ENCODE measurements at places on chromosomes 3 and 15. TPM values are rescaled to one million over a fixed set of nuclear protein-coding genes. Genes with fewer than 3 reads are reported as not detected.

The CD200R1 gene
- total RNA-seq: not detected

The LINGO1 gene
- total RNA-seq: not detected

The RASGRP1 gene
- under 0.01 TPM for total RNA-seq

The SEMA6D gene
- 6.6 TPM for total RNA-seq

The SPINT1 gene
- total RNA-seq: 0.15 TPM

The PPARG gene
- total RNA-seq: 45.4 TPM

The SLC51A gene
- total RNA-seq: not detected

The LCTL gene
- 2.6 TPM for total RNA-seq

The WDR72 gene
- not detected for total RNA-seq

The AGBL1 gene
- total RNA-seq: not detected

The TPM1 gene
- total RNA-seq: 169 TPM

The PTPN23 gene
- 33.7 TPM for total RNA-seq

The A4GNT gene
- not detected for total RNA-seq

The CCDC39 gene
- total RNA-seq: 0.17 TPM

The ANKDD1A gene
- 9.2 TPM for total RNA-seq

The ROPN1 gene
- not detected for total RNA-seq

The BNC1 gene
- total RNA-seq: 7.9 TPM

Data from smooth muscle cell of trachea (primary cell).